ENCODE measurements at places on chromosomes 11 and 22. TPM values are rescaled to one million over a fixed set of nuclear protein-coding genes. Genes with fewer than 3 reads are reported as not detected.

PARVG gene
- not detected for total RNA-seq

ROM1 gene
- total RNA-seq, result 3.0 TPM

LARGE2 gene
- total RNA-seq, result 0.30 TPM

TP53AIP1 gene
- not detected for total RNA-seq

HMOX1 gene
- 49.8 TPM for total RNA-seq

ATF4 gene
- 816 TPM for total RNA-seq

RRAS2 gene
- 54.3 TPM for total RNA-seq

CLMP gene
- 9.4 TPM for total RNA-seq

OR10D3 gene
- not detected for total RNA-seq

MRGPRX4 gene
- total RNA-seq, result not detected

CTTN gene
- 67.7 TPM for total RNA-seq

PHLDA2 gene
- 7.7 TPM for total RNA-seq

KCNK4 gene
- not detected for total RNA-seq

Data from NCI-H460 (cell line).